ENCODE measurements at places on chromosomes 3 and 15. TPM values are rescaled to one million over a fixed set of nuclear protein-coding genes. Genes with fewer than 3 reads are reported as not detected.

GRCh38 chr3:56282341-56282740, 185.9 kb downstream of the ERC2 start:
- no peak for DNase-seq

EFHB gene
- 0.71 TPM for total RNA-seq

DNA sequence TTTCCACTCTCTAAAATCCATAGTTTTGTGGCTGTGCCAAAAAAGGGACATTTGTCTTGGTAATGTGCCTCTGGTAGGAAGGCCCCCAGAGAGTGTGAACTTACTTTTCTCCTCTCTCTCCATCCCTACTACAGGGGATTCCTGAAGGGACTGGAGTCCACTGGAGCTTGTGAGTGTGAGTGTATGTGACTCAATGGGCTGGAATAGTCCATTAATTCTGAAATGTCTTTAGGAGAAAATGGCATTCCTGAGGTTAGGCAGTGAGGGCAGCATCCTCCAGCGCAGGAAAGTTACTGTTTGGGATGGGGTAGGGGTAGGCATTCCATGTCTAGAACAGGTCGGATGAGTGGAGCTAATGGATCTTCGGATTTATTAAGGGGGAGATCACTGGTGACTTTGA, 59.8 kb upstream of the CACNA2D3 start:
- DNase-seq = no peak

TM4SF4 gene
- total RNA-seq = 0.92 TPM

DNA sequence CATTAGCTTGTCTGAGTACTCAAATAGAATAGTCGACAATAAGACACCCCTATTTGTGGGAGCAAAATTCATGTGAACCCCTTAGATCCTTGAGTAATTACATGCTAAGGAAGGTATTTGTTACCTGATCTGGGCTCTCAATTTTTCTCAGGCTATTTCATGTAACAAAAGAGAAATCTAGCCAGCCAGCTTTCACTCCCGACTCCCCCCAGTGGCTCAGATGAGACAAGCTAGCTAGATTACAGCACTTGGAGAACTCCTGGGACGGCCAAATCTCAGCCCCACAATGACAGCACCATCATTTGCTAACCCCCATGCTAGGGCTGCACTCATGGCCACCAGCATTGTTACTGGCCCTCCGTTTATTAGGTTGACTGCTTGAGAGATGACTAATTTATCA, 41.3 kb downstream of the GLDN start:
- DNase-seq = no peak

GRCh38 chr15:67839499-67839928, 331 bp downstream of the RNU6-1 start:
- DNase-seq = no peak

DNA sequence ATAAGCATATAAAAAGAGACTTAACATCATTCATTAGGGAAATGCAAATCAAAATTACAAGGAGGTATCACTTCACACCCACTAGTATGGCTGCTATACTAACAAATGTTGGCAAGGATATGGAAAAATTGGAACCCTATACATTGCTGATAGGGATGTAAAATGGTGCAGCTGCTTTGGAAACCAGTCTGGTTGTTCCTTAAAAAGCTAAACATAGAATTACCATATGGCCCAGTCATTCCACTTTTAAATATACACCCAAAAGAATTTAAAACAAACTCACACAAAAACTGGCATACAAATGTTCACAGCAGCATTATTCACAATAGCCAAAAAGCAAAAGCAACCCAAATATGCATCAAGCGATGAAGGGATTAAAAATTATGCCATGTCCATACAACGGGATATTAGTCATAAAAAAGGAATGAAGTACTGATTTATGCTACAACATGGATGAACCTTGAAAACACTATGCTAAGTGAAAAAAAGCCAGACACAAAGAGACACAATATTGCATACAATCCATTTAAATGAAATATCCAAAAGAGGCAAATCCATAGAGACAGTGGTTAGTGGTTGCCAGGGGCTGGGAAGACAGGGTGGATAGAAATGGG, 118.3 kb downstream of the OSBPL10 start:
- DNase-seq = no peak

ANKRD34C gene
- not detected for total RNA-seq

GRCh38 chr3:151949706-151950105, 76.3 kb downstream of the SUCNR1 start:
- no peak for DNase-seq

SV2B gene
- total RNA-seq = 0.05 TPM

DNA sequence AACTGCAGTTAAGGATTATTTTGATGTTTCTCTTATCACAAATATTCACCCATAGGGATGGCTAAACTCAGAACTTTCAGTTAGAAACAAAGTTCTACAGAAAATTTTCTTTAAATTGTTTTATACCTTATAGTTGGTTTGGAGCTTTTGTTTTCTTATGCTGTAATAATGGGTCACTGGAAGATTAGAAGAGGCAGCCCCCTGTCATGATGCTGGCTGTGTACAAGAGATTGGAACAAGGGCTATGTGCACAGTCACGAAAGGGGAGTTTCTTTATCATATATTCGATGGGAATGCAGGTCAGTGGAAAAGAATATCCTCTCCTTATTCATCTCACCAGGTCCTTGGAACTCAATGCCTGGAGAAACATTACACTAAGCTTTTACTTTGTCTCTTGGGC, 12.0 kb upstream of the CPA3 start:
- DNase-seq = no peak

SLC22A13 gene
- total RNA-seq = 0.29 TPM

- no peak for DNase-seq
Measured at GRCh38 chr3:158103887-158104327, 2.3 kb downstream of the SHOX2 start.

DNA sequence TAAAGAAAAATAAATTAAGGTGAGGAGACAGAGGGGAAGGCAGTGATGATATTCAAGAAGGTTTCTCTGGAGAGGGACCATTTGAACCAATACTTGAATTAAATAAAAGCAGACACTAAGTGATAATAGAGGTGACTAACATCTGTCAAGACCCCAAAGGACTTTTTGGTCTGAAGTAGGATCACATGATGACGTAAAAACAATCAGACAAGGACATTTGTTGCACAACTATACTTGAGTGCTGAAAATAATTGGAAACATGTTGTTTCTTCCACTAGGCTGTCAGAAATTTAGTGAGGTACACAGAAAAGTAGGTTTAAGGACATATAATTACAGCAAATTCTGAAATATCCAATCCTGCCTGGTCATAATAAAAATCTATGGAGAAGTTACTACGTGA, 179.5 kb downstream of the WNT5A start:
- DNase-seq = no peak

GRCh38 chr3:129651435-129652202, 45.1 kb upstream of the PLXND1 start:
- DNase-seq = no peak

C3orf38 gene
- 18.3 TPM for total RNA-seq

DNA sequence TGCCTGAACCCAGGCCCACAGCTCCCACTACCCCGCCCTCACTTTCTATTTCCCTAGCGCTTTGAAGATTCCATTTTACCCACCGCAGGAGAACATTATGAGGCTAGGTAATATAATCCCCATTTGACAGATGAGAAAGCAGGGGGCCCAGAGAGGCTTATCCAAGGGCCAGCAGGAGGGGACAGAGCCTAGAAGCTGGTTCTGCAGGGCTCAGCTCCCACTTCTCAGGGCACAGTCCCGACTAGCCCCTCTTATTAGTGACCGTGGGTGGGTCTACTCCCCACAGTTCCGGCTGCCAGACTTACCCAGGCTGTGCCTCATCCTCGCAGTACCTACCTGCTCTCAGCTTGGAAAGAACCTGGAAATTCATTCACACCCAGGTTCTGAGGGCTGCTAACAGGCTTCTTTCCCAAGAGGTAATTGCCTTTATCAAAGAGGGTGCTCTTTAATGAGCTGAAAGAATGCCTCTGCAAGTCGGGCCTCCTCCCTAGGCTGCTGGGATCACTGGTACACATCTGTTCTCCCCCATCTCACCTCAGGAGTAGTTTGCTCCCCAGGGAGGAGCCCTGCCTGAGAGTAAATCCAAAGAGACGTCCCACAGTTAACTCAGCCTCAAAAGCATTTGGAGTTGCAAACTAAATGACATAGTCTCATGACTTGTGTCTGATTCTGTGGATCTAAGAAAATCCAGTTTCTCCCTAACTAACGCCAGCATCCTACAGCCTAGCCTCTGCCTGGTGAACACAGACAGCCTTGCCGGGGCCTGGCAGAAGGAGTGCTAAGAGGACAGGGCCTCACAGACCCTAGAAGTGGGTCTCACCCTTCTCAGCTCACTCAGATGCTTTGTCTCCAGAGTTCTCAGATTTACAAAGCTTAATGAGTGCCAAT, 125.0 kb downstream of the CHSY1 start:
- no peak for DNase-seq

DNA sequence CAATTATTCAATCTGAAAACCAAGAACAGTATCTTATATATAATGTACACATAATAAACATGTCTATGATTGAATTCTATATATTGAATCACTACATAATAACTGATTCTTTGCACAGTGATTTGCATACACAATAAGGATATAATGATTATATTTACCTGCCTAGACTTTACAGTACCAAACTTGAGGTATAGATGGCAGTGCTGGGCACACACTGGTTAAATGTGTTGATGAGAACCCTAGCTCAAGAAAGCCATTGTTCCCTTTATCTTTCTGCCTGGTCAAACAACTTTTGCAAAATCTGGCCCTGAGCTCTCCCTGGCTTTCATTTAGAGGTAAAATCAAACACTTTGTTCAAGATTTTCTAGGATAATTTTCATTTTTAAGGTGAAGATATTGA, 697.7 kb downstream of the TUSC7 start:
- no peak for DNase-seq

CFAP91 gene
- 0.16 TPM for total RNA-seq

- DNase-seq = no peak
Measured at GRCh38 chr3:189389346-189389745, 217.6 kb downstream of the TPRG1 start.

MYZAP gene
- not detected for total RNA-seq

DNA sequence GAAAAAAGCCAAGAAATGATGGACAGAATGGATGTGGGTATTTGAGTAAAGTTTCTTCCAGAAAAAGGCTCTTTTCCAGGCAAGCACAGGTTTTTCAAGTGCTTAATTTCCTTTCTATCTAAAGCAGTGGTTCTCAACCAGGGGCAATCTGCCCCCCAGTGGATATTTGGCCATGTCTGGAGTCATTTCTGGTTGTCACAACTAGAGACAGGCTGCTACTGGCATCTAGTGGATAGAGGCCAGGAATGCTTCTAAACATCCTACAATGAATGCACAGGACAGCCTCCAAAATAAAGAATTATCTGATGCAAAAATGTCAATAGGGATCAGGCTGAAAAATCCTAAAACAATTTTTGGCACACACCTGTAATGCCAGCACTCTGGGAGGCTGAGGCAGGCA, 23.9 kb downstream of the SEC22C start:
- DNase-seq = no peak

DNA sequence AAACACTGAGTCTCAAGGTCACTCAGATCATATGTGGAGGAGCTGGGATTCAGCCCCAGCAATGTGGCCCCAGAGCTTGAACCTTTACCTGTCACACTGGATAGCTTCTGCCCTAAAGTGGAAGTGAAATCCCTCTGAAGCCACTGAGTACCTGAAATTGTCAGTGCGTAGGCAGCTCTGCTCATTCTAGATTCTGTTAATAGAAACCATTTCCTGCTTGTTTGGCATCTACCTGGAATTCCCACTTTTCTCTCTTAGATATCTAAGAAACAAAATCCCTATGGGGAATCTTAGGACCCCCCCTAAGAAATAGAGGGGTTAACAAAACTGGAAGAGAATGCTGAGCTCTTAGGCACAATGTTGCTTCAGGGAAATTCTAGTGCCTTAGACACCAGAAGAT, 29.8 kb downstream of the FBXL22 start:
- DNase-seq = no peak

DNA sequence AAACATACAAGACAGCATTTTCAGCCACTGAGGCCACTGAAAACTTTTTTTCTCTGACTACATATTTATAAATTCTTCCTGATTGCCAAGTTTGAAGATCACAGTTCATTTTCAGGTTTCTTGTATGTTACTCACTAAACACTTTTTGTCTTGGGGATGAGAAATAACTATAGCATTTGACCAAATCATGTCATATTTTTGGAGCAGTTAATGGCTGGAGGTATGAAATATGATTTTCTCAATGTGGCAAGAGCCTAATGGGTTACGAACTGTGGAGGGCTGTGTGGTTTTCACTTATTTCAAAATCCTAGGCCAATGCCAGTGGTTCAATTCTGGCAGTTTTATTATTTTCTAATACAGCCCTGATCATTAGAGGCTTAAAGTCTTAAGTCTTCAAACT, 64.4 kb downstream of the USP13 start:
- no peak for DNase-seq

DNA sequence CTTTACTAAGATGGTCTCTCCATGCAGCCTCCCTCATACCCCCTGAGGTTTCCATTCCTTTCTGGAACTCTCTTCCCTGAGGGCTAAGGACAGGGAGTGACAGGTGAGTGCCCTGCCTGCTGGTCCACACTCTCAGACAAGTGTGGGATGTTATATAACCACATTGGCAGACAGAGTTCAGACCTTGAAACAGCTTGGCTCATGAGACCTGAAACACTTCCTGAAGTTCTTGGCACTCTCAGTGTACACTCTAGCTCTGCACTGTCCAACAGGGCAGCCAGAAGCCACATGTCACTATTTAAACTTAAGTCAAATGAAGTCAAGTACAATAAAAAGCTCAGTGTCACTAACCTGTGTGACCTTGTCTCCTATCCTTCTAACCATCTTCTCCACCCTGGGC, 188.5 kb downstream of the ZNF621 start:
- no peak for DNase-seq

DNA sequence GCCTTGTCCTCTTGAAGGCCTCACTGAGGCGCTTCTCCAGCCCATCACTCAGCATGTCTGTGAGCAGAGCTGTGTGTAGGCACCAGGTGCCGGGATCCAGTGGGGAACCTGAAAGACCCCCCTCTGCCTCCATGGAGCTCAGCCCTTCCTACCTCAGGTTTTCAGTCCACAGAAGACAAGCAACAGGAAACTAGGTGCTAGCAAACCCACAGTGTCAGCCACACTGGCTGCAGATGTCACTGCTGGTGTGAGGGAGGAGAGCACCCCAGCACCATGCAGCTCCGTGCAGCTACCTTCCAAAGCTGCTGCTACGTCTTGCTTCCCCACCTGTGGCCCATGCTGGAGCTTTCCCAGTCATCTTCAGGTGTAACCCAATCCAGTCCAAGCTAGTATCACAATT, 17.9 kb downstream of the PSTPIP1 start:
- peak; percentile 41 for DNase-seq

DNA sequence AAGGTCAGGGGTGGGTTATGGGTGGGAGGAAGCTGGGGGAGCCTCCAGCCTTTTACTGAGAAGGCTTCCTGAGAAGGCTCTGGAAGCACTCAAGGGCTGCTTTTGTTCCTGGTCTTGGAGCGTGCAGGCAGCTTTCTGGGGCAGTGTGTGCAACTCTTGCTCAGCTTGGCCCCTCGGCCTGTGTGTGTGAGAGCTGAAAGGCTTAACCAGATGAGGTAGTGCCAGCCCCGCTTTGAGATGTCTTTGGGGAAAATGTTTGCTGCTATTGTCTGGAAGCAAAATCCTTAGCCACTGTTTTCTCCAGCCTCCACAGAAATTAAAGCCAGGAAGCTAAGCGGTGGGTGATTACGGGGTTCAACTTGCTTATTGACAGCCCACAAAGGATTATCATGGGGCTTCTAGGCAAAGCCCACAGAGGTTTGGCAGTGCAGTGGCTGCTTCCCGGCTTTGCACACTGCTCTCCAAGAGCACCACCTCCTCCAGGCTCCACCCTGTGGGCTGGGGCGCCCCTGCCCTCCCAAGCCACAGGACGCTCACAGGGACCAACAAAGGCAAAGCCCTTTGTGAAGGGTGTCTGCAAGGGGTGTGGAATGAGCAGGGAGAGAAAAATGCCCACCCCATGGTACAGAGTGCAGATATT, 121.7 kb upstream of the TLE3 start:
- DNase-seq = no peak

BTLA gene
- total RNA-seq = 29.8 TPM

NEK10 gene
- 0.21 TPM for total RNA-seq
